ENCODE measurements at places on chromosomes 6 and 20. TPM values are rescaled to one million over a fixed set of nuclear protein-coding genes. Genes with fewer than 3 reads are reported as not detected.

The RSPH4A gene
- total RNA-seq, result 4.4 TPM

The TULP4 gene
- total RNA-seq, result 474 TPM

The PSORS1C2 gene
- not detected for total RNA-seq

The TCP11 gene
- not detected for total RNA-seq

The GRM1 gene
- total RNA-seq, result 28.9 TPM

The HRH3 gene
- total RNA-seq, result 1.7 TPM

The AIF1 gene
- total RNA-seq, result 6.4 TPM

The ALDH5A1 gene
- 18.6 TPM for total RNA-seq

The BPI gene
- 0.27 TPM for total RNA-seq

The CST2 gene
- total RNA-seq, result not detected

The MACROD2 gene
- 58.1 TPM for total RNA-seq

The OR12D3 gene
- total RNA-seq, result not detected

The CLPSL1 gene
- not detected for total RNA-seq

The RIPOR2 gene
- 34.9 TPM for total RNA-seq

The NKX2-4 gene
- not detected for total RNA-seq

Measured in cerebellum (tissue), 4 donors.